ENCODE measurements at places on chromosomes 16 and 17. TPM values are rescaled to one million over a fixed set of nuclear protein-coding genes. Genes with fewer than 3 reads are reported as not detected.
A peak's percentile ranks its signal among the peaks of the same experiment; 100 is the strongest.

Gene TSPAN10
- total RNA-seq, result 0.27 TPM

GRCh38 chr17:7224661-7225111 is 4.9 kb downstream of the ACADVL start:
- no peak for DNase-seq

DNA sequence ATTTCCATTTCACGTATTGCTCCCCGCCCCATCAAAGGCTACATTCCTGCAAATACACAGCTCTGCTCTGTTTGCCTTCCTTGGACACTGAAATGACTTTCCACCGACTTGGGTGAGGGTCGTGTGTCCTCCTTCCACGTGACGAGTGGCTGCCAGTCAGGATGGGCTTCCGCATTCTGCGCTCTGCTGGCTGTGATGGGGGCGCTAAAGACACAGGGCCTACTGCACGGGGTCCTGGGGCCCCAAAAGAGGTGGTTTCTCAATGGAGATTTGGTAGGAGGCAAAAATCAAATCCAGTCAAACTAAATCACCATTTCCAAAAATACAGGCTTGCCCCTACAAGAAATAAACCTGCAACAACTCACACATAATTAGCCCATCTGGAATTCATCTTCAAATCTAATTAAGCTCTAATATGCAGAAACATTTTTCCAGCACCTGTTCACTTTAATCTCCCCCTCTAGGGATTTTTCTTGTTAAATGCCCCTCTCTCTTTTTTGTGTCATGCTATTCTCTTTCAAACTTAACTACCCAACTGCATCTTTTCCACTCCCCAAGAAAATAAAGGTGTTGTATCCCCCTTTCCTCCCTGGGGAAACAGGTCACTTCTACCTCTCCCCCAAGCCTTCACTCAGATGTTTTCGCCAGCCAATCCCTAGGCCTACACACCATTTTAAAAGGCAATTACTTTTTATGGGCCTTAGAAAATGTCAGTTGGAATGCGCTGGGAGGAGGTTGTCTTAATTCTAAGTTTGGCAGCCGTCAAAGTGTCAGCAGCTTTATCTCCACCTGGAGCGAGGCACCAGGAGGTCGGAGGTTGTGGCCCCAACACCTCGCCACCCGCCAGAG is 21.9 kb upstream of the FAAP100 start:
- no peak for DNase-seq

- DNase-seq, result no peak
These were observed 40.8 kb downstream of the LDHD start for GRCh38 chr16:75075688-75076268.

DNA sequence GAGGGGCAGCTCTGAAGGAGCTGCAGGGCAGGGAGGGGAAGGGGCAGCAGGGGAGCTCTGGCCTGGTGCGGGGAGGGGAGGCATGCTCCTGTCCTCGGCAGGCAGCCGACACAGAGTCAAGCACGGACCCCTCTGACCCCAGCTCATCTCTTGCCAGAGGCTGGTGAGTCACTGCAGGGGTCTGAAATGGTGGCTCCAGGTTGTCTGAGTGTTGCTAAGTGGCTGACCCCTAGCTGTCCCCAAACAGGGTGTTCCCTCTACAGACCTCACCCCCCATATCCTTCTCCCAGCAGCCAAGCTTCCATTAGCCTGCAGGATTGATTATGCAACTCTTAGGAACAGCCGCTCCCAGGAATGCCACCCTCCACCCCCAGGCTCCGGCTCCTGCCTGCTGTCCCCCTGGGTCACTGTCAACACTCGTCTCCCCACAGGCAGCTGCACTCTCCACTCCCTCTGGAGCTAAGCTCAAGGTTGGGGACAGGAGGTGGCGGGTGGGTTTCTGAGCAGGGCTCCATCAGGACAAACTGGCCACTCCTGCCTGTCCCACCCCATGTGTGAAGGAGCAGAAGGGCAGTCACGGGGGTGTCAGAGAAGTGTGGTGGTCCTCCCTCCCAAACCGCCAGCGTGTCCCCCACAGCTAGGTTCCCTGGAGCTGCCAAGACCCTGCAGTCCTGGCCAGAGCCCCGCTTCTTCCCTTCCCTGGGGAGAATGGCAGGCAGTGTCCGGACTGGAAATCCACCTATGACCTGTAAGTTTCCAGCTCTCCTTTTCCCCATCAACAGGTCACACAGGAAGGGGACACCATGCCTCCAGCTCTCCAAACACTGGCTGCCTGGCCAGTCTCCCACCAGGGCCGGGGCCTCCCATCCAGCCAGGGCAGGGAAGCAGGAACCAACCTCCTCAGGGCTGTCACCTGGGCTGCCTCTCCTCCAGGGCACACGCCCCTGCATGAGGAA is 1.0 kb downstream of the MYLK3 start:
- peak; percentile 74 for DNase-seq
